ENCODE measurements at places on chromosomes 13 and 19. TPM values are rescaled to one million over a fixed set of nuclear protein-coding genes. Genes with fewer than 3 reads are reported as not detected.

ACTN4 gene
- polyA plus RNA-seq: 364 TPM

LGI4 gene
- polyA plus RNA-seq: 2.9 TPM

FAM83E gene
- polyA plus RNA-seq: 11.6 TPM

GRCh38 chr13:53167561-53167960 is 138.9 kb downstream of the OLFM4 start:
- DNase-seq: no peak

- DNase-seq: no peak
Observed at GRCh38 chr19:4375164-4376027, 25.0 kb downstream of the SH3GL1 start.

- no peak for DNase-seq
Observed at GRCh38 chr19:46834121-46834520, 16.5 kb downstream of the AP2S1 start.

- no peak for DNase-seq
Observed at GRCh38 chr13:100523411-100523810, 65.2 kb downstream of the GGACT start.

DNA sequence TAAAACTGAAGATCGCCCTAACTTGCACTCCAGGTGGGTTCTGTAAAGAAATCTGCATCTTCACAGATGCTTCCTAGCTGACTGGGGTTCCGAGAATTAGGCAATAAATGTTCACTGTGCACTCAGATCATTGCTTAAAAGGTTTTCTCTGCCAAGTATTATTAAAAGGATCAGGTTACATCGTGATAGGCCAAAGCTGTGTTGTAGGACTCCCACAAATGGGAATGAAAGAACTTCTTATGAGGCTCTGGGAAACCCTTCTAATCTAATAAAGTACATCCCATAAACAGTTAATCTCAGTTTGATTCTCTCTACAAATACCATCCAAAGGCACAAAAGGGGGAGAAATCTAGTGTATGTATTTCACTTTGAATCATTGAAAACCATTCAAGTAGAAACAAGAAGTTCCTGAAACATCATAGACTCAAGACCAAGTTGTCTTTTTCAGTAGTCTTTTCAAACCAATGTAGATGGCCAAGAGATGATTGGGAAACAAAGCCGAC is 7.1 kb upstream of the POU4F1 start:
- DNase-seq: no peak

DNA sequence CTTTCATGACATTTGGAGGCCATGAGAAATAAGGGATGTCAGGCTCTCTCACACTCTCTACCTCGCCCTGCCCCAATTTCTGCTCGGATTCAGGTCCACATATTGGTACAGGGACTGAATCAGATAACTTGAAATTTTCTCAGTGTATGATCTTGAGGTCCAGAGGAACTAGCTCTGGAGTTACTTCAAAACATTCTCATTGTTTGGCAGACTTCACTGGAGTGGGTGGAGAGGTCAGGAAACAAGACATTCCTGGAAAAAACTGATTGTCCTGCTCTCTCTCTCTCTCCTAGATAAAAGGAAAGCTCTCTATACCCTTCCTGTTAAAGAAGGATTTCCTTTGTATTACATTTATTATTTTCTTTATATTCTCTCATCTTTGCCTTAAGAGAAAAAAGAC is 428.1 kb upstream of the DACH1 start:
- no peak for DNase-seq

DNA sequence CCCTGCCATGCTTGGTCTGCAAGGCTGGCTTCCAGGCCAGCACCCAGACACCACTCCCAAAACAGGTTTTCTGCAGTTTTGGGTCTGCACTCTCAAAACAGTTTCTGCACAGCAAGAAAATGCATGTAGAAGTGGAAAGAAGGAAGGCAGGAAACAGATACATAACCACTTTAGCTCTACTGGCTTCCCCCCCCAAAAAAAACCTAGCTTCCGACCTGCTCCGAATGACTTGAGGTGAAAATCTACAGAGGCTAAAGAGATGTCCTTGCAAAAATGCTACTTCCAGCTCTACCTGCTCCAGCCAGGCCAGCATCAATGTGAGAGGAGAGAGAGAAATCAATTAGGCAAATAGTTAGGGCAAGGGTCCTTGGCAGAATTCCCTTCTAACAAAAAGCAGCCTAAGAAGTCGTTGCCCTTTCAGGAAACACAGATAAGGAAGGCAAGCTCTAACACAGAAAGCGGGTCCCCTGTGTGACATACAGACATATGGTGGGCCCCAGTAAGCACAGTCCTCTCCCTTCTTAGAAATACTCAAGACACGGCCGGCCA is 3.4 kb downstream of the C19orf12 start:
- DNase-seq: no peak

DNA sequence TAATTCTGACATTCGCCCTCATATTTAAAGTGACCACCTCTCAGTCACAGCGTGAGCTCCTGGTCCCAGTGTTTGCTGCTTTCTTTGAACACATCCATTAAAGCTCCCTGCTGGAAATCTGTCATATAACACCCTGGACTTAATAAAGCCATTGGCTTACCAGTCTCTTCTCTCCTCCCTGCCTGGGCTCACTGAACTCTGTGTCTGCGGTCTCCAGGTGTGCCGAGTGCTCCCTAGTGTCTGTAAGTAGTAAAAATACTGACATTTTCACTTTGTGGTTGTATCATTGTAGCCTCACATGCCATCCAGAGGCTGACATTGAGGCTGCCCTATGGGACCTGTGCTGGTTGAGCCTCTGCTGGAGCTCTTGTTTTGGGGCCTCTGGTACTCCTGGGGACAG is 2.6 kb upstream of the PSG11 start:
- no peak for DNase-seq

- no peak for DNase-seq
Observed at GRCh38 chr19:35949131-35949530, 13.0 kb downstream of the LRFN3 start.
